Astrocyte (in vitro differentiated cells and primary cell): ENCODE measurements at places on chromosomes 3 and 15. TPM values are rescaled to one million over a fixed set of nuclear protein-coding genes. Genes with fewer than 3 reads are reported as not detected.
A peak's percentile ranks its signal among the peaks of the same experiment; 100 is the strongest.

GRCh38 chr15:63218100-63218808 is 28.8 kb downstream of the RAB8B start:
- peak; percentile 89 for DNase-seq

DNA sequence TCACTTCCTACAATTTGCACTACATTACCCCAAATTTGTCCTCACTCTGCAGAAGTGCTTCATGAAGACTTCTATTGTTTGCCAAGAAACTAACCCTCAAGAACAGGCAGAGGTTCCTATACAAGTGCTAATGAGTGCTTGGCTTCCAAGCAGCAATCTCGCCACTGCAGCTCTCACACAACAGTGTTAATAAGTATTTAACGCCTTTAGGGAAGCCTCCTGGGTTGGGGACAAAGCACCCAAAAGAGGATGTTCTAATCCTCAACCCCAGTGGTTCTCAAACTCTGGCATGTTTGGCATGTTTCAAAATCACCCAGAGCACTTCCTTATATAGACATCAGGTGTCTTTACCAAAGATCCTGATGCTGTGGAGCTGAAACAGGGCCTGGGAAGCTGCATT is 64.6 kb downstream of the ZIC4 start:
- DNase-seq = no peak

GRCh38 chr3:61250784-61251173 is 473 bp downstream of the FHIT start:
- DNase-seq = no peak

Gene AQR
- total RNA-seq = 24.0 and 27.2 TPM in 2 replicates

GRCh38 chr15:74831813-74832495 is 5.5 kb downstream of the CPLX3 start:
- DNase-seq = no peak

GRCh38 chr3:119729996-119730395 is 27.2 kb downstream of the CFAP91 start:
- DNase-seq = no peak

GRCh38 chr3:13493867-13494441 is 13.8 kb downstream of the HDAC11 start:
- no peak for DNase-seq

Gene C15orf40
- total RNA-seq = 15.3 and 18.1 TPM in 2 replicates

Gene TOPBP1
- total RNA-seq = 19.5 and 23.9 TPM in 2 replicates

DNA sequence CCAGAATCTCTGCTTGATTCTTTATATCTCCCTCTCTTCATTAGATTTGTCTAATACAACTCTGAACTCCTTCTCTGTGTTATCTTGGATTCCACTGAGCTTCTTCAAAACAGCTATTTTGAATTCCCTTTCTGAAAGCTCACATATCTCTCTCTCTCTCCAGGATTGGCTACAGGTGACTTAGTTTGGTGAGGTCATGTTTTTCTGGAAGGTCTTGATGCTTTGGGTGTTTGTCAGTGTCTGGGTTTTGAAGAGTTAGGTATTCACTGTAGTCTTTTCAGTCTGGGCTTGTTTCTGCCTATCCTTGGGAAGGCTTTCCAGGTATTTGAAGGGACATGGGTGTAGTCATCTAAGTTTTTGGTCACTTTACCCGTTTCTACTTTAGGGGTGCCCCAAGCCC is 781.8 kb downstream of the FHIT start:
- DNase-seq = no peak

Gene KCNAB1
- 0.30 and 0.72 TPM in 2 replicates for total RNA-seq

- no peak for DNase-seq
These were observed 14.5 kb upstream of the CFAP20DC start for GRCh38 chr3:59064276-59064675.

DNA sequence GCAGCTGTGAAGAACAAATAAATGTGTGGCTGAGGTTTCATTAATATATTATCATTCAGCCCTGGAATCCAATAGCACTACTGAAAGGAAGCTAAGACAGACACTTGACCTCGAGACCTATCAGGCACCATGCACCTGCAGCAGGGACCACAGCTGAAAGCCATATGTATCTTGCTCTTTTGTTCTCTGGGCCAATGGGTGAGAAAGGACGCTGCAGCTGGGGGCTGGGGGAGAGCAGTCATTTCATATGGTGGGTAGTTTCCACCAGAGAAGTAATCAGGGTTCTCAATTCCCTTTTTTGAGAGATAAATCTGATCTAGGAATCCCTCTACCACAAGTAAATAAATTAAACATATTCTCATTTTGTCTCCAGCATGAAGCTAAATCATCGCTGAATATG is 225.6 kb upstream of the STRIT1 start:
- no peak for DNase-seq

DNA sequence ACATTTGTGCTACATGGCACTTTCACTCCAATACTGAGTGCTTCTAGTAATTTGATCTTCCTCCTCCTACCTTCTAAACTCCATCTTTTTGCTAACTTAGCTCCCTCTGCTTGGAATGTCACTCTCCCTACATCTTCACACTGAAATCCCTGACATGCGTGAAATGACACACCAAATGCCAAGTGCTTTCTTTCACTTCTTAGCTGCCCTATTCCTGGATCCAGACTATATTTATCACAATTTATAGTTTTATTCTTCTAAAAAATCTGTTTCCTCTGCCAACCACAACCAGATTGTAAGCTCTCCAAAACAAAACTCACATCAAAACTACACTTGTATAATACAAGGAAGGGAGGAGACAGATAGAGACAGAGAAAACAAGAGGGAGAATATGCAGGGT is 387.3 kb downstream of the FGF12 start:
- no peak for DNase-seq

Gene UROC1
- total RNA-seq = not detected in 2 replicates

GRCh38 chr3:183911763-183912506 is 27.3 kb upstream of the PARL start:
- no peak for DNase-seq

DNA sequence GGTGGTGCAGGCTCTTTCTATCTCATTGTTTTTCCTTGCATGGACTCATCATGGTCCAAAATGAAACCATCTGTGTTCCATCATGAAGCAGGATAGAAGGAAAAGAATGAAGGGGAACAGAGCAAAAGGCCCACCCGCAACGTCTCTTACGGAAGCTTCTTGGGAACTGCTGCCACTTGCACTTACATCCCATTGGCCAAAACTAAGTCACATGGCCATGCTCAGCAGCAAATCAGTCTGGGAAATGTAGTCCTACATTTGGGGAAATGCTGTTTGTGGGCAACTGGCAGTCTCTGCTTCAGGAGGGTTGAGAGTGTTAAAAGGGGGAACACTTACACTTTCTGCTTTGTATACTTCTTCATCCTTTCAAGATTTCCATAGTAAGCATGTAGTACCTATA is 191.6 kb downstream of the SV2B start:
- DNase-seq = no peak

GRCh38 chr3:130276203-130276803 is 69.2 kb upstream of the COL6A5 start:
- peak; percentile 24 for DNase-seq

DNA sequence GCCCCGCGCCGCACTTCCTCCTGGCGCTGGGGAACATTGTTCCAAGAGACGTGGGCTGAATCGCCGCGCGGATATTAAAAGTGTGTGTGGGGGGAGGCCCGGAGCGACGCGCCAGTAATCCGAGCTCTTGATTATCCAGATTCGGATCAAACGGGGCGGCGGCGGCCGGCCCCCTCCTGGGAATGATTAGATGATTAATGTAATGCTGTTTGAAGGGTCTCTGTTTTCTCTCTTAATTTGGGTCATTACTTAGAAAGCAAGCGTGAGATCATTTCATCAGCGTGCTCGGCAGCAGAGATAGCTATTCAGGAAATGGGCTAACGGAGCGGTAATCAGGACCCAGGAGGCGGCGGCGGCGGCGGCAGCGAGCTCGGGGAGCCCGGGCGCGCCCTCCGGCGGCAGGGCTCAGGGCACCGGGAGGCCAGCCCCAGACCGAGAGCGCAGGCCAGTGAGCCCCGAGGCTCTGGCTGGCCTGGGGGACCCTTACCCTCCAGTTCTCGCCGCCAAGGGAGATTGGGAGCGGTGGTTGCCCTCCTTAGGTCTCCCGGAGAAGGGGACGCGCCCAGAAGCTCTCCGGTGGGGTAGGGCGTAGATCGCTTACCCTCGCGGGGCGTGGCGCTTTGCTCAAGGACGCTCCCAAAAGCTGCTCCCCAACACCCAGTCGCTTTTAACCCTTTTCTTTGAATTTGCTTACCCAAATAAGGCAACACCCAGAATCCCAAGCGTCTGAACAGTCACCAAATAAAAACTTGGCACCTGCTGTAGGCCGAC is 4.5 kb downstream of the FEZF2 start:
- DNase-seq = no peak

- peak; percentile 29 for DNase-seq
These were observed 363.6 kb upstream of the GOLIM4 start for GRCh38 chr3:168459226-168459784.

Gene SKOR1
- not detected in 2 replicates for total RNA-seq
